ENCODE measurements at places on chromosomes 4 and X. TPM values are rescaled to one million over a fixed set of nuclear protein-coding genes. Genes with fewer than 3 reads are reported as not detected.

Gene SRPK3
- 1.6 TPM for total RNA-seq

Gene F8A1
- 122 TPM for total RNA-seq

Gene CLDN2
- total RNA-seq: 0.10 TPM

- no peak for DNase-seq
Measured at GRCh38 chr4:105544520-105545286, 7.7 kb upstream of the ARHGEF38 start.

- no peak for DNase-seq
Measured at GRCh38 chr4:168585168-168586091, 88.6 kb downstream of the PALLD start.

DNA sequence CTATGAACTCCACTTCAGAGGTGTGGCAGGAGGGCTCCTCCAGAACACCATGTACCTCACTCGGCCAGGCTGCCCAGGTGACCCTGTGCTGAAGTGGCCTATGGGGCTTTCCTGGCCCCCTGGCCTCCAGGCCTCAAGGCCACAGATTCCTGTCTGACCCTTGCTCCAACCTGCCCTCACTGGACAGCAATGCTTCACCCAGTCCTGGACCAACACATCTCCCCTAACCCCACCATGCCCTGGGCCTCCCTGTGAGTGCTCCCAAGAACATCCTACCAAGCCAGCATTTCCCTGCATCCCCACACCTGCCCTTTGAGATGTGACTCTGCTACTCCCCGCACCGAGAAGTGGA, 10.5 kb downstream of the ZFYVE28 start:
- DNase-seq: no peak

DNA sequence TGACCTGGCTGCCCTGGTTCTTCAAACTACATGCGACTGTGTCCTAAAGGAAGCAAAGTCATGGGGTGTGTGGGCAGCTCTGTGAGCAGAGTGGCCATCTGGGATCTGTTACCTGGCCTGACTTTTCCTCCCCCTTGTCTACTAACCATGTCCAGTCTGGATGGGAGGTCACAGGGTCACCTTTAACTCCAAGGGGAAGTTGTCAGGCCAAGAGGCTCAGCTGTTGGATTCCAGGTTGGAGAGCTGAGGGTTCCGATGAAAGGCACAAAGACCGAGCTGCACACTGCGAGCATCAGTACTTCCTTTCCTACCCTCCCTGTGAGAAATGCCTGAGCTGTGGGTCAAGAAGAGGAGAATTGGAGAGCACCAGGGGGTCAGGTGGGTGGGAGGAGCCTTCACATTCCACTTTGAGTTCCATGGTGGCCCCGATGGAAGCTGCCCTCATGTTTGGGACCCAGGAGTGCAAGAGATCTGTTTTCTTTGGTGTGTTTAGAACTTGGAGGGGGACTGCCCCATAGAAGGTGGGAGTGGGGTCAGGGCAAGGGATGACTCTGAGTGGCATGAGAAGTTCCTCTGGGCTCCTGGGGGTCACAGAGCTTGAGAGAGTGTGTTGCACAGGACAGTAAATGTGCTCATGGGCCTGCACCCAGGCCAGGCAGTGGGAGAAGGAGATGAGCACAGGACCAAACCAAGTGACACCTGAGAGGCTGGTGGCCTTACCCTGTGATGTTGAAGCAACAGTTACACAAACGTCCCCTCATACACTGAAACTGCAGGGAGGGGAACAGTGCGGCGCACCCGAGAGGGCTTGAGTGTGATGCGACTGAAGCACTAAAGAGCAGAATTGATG, 36.2 kb downstream of the RGS12 start:
- no peak for DNase-seq

Gene OTUD4
- total RNA-seq: 31.5 TPM

Gene SPIN2A
- 1.3 TPM for total RNA-seq

Gene HSD17B13
- total RNA-seq: 0.13 TPM

DNA sequence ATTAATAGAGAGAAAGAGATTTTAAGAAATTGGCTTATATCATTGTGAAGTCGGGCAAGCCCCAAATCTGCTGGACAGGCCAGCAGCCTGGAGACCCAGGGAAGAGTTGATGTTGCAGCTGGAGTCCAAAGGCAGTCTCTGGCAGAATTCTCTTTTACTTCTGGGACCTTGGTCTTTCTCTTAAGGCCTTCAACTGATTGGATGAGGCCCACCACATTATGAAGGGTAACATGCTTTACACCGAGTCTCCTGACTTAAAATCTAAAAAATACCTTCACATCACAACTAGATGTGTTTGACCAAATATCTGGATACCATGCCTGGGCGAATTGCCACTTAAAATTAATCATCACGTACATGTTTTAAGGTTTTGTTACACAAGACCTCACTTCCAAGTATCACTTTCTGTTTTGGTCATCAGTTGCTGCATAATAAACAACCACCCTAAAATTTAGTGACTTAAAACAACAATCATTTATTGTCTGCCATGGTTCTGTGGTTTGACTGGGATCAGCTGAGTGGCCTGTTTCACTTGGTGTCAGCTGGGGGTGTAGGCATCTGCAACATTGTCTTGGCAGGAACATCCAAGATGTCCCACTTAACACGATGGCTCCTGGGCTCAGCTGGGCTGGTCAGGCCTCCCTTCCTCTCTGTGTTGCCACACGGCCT, 3.4 kb downstream of the CD38 start:
- DNase-seq: no peak

DNA sequence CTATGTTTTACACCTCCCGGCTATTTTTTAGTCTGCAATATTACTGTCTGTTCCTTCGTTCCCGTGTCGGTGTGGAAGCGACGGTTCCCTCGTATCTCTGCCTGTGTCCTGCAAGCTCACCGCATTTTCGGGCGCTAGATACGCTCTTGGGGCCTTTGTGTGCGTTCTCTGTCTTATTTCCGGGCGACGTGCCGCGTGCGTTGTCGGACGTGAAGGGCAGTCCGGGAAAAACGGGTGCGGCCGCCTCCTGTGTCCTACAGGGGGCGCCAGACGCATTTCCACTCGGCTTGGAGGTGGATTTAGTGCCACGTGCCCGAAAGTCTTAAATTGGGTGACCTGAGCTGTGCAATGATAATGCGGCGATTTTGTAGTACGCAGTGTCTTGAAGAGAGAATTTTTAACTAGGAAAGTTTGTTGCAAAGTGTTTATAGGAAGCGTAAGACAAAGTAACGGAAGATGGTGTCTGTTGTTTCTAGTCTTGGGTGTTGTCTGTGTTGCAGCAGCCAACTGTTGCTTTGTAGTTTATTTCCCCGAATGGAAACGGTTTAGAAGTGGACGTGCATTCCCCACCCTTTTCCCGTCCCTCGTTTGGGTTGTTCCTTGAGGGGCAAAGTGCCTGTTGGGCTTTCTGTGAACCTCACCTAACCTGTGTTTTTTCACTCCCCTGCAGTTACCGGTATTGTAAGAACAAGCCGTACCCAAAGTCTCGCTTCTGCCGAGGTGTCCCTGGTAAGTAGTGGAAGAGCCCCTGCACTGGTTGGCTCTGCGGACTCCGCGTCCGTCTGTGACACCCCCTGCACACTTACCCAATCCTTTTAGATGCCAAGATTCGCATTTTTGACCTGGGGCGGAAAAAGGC, 720 bp downstream of the RPL10 start:
- DNase-seq: no peak

DNA sequence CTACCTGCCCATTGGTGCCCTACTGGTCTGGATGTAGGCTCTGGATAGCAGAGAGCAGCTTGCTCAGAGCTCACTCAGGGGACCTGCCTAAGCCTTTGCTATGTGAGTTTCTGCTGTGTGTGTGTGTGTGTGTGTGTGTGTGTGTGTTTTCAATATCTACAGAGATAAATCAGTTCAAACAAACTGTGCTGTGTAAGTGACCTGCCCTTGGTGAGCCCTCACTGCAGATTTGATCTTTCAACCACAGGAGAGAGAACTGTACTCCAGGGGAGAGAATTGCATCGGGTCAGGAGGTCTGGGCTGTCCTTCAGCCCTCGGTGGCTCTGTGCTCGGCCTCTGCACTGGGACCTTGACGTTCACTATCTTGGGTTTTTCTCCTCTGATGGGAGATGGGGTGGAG, 35.0 kb upstream of the CDKN2AIP start:
- DNase-seq: no peak

GRCh38 chr4:168639914-168640313, 143.1 kb downstream of the PALLD start:
- DNase-seq: no peak

Gene COX7B2
- not detected for total RNA-seq

Gene ZNF157
- not detected for total RNA-seq

DNA sequence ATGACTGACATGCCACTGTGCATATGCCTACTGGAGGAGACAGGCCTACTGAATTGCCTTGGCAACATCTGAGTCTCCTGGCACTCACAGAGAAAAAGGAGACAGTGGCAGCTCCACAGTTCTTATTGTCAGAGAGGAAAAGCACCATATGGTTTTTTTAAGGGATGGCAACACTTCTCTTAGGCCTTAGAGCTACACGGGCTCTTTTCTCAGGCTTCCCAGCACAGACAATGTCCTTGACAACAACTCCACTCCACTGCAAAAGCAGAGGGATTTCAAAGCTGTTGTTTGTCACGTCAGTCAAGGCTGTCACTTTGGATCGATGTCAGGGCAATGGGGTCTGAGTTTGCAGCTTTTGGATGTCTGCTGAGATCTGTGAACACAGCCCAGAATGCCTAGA, 4.7 kb upstream of the CLCN4 start:
- DNase-seq: no peak

DNA sequence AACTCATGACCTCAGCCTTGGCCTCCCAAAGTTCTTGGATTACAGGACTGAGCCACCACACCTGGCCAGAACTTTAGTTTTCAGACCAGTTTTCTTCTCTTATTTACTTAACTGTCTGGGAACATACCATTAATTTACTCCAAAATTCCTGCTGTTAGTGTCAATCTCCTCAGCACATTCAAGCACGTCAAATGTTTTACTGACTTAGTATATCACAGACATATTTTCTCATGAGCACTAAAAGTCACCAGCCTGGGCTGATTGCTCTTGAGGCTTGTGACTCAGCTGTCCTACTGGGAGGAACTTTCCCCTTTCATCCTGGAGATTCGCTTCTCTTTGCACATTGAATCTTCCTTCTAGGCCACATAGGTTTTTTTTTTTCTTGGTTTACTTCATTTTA, 109.6 kb downstream of the PCDH18 start:
- DNase-seq: no peak

Gene KIAA1210
- not detected for total RNA-seq

DNA sequence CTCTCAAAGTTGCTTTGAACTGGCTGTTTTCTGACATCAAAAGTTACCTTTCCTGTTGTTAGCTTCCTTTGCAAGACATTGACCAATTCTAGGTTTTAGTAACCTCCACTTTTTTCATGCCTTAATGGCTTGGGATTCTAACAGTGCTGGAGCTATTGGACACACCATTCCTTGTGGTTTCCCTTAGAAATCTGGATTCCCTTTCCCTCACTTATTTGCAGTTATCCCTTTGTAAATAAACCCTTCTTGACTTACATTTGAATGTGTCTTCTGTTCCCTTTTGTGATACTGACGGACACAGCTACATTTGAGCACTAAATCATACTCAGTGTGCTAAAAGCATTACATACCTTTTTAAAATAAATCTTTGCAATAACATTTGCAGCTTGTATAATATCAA, 1927.6 kb upstream of the IGFBP7 start:
- DNase-seq: no peak

DNA sequence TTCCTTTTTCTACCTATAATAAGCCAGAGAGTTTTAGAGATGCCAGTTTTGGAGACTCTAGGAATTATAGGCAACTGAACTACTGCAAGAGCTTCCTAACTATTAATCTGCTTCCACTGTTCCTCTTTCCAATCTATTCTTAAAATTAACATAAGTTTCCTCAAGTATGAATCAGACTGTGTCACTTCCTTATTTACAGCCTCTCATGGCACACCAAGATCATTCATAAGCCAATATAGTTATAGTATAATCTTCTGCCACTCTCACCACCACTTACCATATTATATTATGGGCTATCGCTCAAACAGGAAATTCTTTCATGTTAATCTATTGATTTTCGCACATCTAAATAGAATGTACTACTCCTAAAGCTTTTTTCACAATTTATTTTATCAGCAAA, 383.5 kb downstream of the STPG2 start:
- no peak for DNase-seq

DNA sequence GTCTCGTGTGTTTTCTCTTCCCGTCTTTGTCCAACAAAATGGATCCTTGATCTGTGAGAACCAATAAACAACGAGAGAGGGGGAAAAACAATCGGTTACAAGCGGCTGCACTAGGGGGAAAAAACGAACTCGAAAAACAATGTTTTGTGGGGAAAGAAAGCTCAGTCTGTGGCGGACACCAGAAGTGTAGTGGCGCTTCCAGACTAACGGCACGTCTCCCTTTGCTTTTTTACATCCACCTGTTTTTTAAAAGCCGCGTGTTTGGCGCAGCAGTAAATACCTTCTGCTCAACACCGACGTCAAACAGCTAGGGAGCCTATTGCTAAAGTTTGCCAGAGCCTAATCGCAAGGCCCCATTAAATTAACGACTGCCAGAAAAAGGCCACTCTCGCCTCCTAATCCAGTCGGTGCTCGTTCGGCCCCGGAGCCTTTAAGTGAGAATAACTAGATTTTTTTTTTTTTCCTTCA, 3.3 kb downstream of the NKX6-1 start:
- DNase-seq: no peak

DNA sequence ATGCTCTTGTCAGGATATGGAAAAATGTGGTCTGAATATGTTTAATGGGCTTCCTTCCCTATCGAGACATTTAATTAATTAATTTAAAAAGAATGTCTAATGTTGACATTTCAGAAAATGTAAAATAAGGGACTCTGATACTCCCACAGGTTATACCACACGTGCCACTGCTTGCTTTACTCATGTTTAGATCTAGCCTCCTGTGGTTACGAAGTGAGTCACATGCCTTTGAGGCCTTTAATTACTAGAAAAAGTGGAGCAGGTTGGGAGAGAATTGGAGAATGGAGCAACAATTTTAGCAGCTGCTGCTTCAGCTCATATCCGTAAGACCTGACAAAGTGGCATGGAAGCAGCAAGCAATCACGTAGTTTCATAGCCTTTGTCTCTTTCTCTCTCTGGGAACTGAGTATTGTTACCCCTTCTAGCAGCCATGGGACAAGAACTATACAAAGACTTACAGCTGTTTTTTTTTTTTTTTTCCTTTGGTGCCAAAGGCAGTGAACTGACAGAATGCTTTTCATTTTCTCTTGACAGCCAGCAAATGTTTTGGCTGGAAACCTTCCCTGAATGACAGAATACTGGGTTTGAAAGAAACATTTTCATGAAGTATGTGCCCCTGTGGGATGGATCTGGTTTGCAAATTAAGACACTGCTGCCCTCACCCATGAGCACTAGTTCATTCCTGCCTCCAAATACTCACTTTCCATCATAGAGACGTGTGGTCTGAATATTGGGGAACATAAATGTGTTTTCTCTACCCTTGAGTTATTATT, 355.1 kb upstream of the PABPC5 start:
- no peak for DNase-seq

- no peak for DNase-seq
Measured at GRCh38 chr4:3872834-3873313, 106.7 kb downstream of the ADRA2C start.

DNA sequence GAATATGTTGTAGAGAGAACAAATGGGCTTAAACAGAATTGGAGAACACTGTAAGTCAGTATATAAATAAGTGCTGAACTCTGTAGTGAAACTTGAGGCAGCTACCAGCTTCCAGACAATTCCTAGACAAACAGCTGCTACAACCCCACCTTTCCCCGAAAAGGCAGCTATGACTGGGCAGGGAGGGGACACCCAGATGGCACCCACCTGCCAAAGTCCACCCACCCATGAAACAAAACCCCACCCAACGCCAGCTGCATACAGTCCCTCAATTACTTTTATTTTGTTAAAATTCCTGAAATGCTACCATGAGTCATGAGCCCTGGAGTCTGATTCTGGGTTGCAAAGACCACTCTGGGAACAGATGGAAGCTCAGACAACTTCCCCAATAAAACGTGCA, 24.4 kb downstream of the RELL1 start:
- DNase-seq: no peak
